ENCODE measurements at places on chromosomes 16 and 17.

GRCh38 chr17:44564429-44564828, 7.1 kb downstream of the FZD2 start:
- DNase-seq: no peak

DNA sequence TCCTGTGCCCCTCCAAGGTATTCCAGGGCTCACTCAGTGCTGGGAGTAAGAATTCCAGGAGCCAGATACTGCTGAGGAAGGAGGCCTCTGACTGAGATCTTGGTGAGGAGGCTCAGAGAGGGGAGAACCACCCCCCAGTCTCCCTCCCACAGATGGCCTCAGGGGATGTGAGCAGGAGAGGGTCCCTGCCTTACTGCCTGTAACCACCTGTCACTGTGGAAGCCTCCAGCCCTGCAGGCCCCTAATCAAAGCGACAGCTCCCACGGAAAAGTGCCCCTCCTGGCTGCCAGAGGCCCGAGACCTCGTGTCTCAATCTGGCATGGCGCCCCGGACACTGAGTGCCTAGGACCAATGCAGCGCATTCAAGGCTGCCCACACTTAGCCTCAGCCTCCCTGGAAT, 7.7 kb upstream of the C17orf113 start:
- no peak for DNase-seq

DNA sequence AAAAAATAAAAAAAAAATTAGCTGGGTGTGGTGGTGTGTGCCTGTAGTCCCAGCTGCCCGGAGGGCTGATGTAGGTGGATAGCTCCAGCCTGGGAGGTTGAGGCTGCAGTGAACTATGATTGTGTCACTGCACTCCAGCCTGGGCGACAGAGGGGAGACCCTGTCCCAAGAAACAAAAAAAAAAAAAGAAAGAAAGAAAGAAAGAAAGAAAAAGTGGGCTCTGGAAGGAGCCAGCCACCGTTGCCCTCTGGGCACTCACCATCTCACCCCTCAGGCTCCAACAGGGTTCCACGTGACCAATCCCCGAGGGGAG, 87.3 kb upstream of the TOB1 start:
- no peak for DNase-seq

DNA sequence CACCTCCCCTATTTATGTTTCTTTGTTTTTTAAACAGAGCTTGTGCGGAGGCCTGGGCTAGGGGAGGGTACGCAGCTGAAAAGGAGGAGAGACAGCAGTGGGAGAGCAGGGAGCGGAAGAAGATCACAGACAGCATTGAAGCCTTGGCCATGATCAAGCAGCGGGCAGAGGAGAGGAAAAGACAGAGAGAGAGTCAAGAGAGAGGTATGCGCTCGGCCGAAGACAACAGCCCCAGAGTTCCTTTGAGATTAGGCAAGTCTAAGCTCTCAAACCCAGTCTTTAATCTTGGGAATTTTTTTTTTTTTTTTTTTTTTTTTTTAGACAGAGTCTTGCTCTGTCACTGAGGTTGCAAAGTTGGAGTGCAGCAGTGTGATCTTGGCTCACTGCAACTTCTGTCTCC, 20.6 kb downstream of the DNAAF1 start:
- DNase-seq: no peak

GRCh38 chr17:28567604-28568003, 3.7 kb downstream of the PIGS start:
- no peak for DNase-seq

DNA sequence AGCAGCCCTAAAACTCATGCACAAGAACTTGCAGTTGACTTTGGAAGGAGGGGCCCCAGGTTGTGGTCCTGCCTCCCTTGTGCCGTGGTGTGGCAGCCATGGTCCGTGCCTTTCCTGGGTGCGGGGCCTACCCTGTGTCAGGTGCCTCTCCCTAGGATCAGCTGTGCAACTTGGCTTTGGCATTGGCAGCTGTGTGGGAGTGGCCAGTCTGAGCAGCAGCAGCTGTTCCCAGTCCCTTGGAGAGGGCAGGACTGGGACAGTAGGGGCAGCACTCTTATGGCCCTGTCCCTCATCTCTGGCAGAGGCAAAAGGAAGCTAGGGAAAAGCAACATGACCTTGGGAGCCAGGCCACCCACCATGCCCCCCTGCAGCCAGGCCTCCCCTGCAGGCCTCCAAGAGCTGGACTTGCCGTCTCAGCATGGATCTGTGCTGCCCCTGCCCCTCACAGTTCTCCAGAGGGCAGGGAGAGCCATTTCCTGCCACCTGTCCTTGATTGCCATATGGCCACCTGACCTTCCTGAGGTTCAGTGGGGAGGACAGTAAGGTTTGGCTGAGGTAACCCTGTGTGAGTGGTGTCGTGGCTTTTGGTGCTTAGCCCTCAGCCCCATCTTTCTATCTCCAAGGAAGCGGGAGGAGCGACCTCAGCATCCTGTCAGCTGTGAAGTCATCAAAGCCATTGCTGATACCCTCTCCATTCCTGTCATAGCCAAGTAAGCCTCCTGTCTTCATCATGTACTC, 15.5 kb upstream of the NFATC3 start:
- no peak for DNase-seq

DNA sequence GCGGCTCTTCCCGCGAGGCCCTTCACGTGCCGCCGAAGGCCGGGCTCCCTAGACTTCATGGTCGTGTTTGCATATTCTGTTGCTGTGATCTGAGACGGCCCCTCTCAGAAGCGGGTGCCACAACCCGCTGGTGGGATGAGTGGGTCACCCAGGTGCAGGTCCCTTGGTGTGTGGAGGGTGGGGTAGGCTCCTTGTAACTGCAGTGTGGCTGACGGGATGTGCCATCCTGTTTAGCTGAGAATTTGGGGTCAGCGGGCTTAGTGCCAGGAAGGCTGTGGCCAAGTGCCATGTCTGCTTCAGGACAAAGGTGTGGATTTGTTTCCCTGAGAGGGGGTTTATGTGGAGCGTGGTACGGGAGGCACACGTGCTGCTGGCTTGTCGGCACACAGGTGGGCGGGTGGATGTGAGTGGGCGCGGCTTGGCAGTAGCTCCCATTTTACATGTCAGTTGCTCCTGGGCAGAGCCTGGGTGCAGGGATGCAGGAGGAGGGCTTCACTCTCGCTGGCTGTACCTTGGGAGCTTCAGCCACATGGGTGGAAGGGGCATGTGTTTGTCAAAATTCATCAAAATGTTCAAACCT, 9.2 kb upstream of the WFIKKN1 start:
- no peak for DNase-seq

DNA sequence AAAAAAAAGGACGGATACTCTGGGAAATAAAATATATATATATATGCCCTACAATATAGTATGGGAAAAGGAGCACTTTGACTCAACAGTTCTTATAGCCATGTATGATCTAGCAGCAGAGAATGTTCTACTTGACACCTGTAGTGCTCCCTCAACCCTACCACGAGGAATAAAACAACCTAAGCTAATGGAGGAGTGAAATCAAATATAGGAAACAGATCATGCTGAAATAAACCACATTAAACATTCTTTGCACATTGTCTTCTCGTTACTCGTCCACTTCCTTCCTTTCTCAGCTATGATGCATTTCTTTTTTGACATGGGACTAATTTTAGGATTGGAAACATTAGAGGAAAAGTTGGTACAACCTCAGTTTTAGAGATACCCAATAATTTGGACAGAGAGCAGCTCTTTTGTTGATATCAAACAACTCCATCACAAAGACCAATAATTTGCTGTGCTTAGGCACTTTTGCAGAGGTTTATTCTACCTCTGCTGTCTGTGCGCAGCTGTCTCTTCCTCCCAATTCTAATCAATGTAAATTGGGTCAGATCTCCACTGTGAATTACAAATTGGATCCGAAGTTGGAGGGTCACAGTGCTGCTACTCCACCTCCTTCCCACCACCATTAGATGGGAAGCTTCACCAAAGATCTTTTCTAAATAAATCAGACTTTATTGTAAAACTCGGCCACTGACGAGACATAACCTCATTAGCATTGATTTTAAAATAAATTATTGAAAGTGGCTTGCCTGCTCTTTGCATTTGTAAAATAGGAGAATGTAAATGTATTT, 65.8 kb downstream of the SNX11 start:
- DNase-seq: no peak

- DNase-seq: peak; percentile 60
These were observed 3.3 kb downstream of the COL1A1 start for GRCh38 chr17:50198026-50198669.

GRCh38 chr16:74813109-74813641, 38.6 kb upstream of the FA2H start:
- peak; percentile 80 for DNase-seq

GRCh38 chr16:83350481-83350880, 457.3 kb upstream of the HSBP1 start:
- DNase-seq: no peak

GRCh38 chr17:66776999-66777688, 57.8 kb upstream of the CACNG5 start:
- no peak for DNase-seq

GRCh38 chr16:24977678-24978075, 37.5 kb downstream of the ARHGAP17 start:
- DNase-seq: no peak

GRCh38 chr17:77618173-77618572, 340.3 kb upstream of the TNRC6C start:
- DNase-seq: no peak

DNA sequence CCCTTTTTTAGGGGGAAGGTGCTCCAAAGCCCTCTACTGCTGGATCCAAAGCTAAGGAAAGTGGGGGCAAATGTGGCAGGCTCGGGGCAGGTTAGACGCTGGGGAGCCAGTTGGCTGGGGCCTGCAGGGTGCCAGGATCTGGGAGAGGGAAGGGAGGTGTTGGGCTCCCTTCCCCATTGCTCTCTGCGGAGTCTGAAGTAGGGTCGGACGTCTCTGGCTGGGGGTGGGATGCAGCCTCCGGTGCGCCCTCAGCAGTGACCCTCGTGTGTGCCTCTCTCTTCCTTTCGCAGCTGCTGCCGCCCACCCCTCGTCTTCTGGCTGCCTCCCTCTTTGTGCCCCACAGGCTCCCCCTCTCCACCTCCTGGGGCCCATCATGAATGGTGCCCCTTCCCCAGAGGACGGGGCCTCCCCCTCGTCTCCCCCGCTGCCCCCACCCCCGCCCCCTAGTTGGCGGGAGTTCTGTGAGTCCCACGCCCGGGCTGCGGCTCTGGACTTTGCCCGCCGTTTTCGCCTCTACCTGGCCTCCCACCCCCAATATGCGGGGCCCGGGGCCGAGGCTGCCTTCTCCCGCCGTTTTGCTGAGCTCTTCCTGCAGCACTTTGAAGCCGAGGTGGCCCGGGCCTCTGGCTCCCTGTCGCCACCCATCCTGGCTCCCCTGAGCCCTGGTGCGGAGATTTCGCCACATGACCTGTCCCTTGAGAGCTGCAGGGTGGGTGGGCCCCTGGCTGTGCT, 2.2 kb downstream of the SH2B1 start:
- no peak for DNase-seq

DNA sequence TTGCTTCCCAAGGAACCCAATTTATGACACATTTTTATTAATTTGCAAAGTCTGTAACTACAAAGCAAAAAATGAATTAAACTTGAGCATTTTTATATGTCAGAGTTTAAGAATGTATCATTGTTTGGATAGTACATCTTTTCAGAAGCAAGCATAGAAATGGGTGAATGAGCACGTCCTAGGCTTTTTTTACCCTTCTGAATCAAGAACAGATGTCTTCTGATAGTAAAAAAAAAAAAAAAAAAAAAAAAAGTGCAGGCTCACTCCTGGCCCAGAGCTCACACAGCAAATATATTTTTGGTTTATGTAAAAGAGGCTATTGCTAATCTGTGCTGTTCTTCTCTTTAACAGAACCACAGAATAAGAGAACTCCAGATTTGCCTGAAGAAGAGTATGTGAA, 6.3 kb downstream of the TERF2IP start:
- no peak for DNase-seq

GRCh38 chr17:43314611-43315011, 80.8 kb upstream of the RNU2-1 start:
- no peak for DNase-seq

- no peak for DNase-seq
These were observed 123.4 kb downstream of the ASIC2 start for GRCh38 chr17:33169580-33170285.

GRCh38 chr17:27985736-27986399, 56.6 kb upstream of the NLK start:
- no peak for DNase-seq

GRCh38 chr16:70496513-70496912, 26.8 kb downstream of the COG4 start:
- no peak for DNase-seq

DNA sequence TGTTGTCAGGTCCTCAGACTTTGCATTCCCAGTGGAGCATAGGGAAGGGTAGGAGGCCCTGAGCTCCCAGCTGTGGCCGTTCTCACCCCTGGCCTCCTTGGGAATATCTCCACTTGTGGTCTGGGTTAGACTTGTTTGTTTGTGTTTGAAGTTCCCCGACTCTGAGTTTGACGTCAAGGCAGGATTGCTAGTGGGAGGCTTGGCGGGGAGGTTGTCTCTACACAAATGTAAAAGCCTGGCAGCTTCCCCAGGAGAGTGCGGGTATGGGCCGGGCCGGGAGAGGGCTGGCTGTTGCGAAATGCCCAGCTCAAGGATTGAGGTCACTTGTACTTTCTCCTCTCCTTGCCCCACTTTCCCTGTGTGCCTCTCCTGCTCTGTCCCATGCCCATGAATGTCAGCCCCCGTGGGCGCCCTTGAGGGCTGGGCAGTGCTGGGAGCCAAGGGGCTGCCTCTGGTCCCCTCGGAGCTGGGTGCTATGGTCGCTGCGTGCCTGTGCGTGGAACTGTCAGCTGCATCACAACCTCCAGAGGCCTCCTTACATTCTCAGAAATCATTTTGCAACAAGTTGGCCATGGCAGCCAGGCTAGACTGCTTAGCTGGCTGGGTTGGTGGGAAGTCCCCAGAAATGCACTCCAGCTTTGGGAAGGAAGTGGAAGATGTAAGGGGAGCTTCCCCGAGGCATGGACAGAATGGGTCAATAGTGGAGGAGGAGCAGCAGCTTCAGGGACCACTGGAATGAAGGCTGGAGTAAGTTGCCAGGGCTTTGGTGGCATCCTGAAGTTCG, 84.3 kb downstream of the KSR1 start:
- peak; percentile 58 for DNase-seq

- DNase-seq: no peak
These were observed 116.6 kb downstream of the PRKCB start for GRCh38 chr16:23952128-23952970.

DNA sequence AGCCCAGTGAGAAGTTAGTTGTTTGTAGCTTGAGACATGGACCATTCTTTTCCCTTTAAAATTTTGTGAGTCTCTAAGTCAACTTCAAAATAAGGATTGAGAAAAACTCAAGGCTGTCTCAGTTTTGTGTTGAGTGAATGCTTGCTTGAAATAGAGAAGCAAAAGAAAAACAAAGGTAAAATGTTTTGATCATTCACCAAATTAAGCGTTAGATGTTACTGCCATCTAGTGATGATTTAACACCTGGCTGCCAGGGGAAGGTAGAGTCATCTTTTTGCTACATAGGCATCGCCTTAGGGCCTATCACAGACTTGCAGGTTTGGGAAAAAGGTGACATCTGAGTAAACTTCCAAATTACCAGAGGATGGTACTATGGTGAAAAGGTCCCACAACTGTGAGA, 74.4 kb downstream of the PCTP start:
- DNase-seq: no peak

- no peak for DNase-seq
These were observed 9.1 kb downstream of the NAGPA start for GRCh38 chr16:5024632-5025031.

- peak; percentile 98 for DNase-seq
These were observed 939 bp downstream of the BCL6B start for GRCh38 chr17:7023576-7024401.

- no peak for DNase-seq
These were observed 529.4 kb downstream of the RBFOX1 start for GRCh38 chr16:7861891-7862582.
